PC-3 (cell line): ENCODE measurements at places on chromosomes 5 and 9.
A peak's percentile ranks its signal among the peaks of the same experiment; 100 is the strongest.

DNA sequence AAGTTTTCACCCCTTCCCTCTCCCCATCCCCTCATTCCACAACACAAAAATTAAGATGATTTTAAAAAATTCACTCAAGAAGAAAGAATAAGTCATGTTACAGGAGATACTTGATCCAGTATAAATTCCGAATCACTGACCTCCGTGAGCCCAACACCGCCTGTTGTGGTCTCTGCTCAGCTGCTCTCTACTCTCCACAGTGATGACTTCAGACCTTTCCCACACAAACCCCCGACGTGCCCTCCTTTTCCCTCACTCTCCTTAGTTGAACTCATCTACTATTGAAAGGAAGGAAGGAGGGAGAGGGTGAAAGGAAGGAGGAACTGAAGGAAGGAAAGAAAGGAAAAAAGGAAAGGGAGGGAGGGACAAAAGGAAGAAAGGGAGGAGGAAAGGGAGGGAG is 55.1 kb downstream of the ZNF354C start:
- no peak overlapping the region for H3K27ac ChIP-seq
- no peak overlapping the region for H3K4me3 ChIP-seq
- no peaks in the 10 kb centered on the region for H3K27me3 ChIP-seq
- H3K36me3 ChIP-seq = no peaks in the 10 kb centered on the region
- no peak for DNase-seq

GRCh38 chr5:107696080-107696479 is 25.3 kb upstream of the EFNA5 start:
- H3K27me3 ChIP-seq = no peaks in the 10 kb centered on the region
- H3K4me1 ChIP-seq = no peaks in the 10 kb centered on the region
- no peak overlapping the region for H3K27ac ChIP-seq
- no peaks in the 10 kb centered on the region for H3K36me3 ChIP-seq
- no peak for DNase-seq

- no peaks in the 10 kb centered on the region for H3K36me3 ChIP-seq
- H3K27ac ChIP-seq = no peak overlapping the region
- H3K4me1 ChIP-seq = no peaks in the 10 kb centered on the region
- no peak for DNase-seq
- no peak overlapping the region for H3K4me3 ChIP-seq
Observed at GRCh38 chr9:15101095-15101494, 190.9 kb upstream of the FREM1 start.

- H3K27ac ChIP-seq = no peak overlapping the region
- no peaks in the 10 kb centered on the region for H3K4me1 ChIP-seq
- peak; percentile 73 for DNase-seq
- H3K36me3 ChIP-seq = no peaks in the 10 kb centered on the region
Observed at GRCh38 chr9:85610074-85610860, 131.5 kb downstream of the AGTPBP1 start.

- no peak overlapping the region for H3K27ac ChIP-seq
- H3K4me3 ChIP-seq = no peak overlapping the region
- no peaks in the 10 kb centered on the region for H3K4me1 ChIP-seq
- peaks cover 14% of the 10 kb centered on the region; the same call in 1 of the 2 replicates for H3K27me3 ChIP-seq
- H3K36me3 ChIP-seq = no peaks in the 10 kb centered on the region
Observed at GRCh38 chr5:67639313-67639712, 442.7 kb upstream of the CD180 start.

DNA sequence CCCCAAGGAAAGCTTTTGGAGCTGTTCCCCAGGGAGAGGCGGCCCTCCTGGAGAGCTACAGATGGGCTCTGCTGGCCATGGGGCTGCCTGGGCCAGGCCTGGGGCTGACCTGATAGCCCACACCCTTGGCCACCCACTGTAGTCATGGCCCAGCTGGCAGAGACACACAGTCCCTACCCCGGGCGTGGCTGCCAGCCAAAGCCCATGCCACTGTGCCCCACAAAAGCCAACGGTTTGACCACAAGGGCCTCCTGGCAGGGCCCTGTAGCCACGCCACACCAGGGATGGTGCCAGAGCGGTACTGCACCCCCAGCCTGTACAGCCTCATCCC is 15.2 kb downstream of the NACC2 start:
- no peaks in the 10 kb centered on the region for H3K36me3 ChIP-seq
- H3K27ac ChIP-seq = no peak overlapping the region
- H3K4me3 ChIP-seq = no peak overlapping the region
- no peak for DNase-seq
- H3K4me1 ChIP-seq = no peaks in the 10 kb centered on the region
